ENCODE measurements at places on chromosomes 5 and 9.

DNA sequence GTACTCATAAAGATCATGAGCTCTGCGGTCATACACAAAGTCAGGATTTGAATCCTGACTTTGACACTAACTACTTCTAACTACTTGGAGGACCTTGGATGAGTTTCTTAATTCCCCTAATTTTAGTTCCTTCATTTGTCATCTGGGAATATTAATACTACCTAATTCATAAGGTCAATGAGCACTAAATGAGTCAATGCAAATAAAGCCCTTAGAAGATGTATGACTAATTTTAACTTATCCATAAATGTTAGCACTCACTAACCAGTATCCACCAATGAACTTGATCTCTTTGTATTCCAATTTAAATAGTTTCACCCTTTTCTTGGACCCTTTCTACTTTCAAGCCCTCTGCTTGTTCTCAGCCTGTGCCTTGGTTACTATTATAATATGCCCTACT is 1106.4 kb downstream of the CDH18 start:
- no peak for DNase-seq

DNA sequence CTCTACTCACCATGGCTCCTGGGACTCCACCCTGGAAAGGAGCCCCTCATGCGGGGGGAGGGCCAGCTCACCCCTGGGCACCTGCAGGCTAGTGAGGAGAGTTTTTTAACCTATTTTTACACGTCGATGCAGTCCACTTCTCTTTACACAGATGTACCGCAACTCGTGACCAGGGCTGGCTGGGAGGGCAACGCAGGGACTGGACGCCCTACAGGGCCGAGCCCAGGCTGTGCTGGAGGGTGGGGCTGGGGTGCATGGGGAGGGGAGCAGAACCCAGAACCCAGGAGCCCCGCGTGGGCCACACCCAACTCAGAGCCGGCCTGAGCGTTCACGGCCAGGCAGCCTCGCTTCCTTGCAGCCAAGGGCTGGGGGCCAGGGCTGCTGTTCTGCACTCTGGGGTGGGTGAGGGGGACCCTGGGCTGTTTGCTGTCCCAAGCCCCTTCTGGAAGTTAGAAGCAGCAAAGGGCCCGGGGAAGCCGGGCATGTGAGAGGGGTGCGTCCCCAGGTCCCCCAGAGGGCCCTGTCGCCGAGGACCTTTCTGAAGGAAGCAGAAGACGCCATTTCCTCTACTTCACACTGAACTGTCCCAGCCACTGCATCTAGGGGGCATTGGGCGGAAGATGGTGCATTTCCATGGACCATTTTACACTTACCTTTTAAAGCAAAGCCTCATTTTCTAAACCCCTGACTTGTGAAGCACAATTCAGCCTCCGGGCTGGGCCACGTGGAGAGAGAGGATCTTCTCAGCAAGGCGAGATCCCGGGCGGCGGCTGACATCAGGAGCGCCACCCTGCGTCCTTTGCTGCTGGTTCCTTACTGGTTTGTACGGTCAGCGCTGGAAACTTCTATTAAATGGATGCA is 90.5 kb downstream of the KCNT1 start:
- DNase-seq: no peak

DNA sequence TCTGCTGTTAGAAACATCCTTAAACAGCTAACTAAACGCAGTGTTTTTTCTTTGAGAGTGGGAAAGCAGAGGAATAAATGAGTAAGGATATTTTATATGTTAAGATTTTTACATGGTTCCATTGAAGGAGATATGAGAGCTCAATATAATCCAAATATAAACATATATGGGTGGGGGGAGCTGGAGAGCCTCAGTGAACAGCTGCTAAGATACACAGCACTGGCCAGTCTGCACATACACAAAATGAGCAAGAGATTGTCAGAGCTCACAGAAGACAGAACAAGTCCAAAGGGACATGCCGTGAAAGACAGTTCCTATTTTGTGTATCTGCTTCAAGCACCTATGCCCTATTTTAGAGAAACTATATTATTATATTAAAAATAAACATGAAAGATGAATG is 46.9 kb downstream of the CLINT1 start:
- no peak for DNase-seq

DNA sequence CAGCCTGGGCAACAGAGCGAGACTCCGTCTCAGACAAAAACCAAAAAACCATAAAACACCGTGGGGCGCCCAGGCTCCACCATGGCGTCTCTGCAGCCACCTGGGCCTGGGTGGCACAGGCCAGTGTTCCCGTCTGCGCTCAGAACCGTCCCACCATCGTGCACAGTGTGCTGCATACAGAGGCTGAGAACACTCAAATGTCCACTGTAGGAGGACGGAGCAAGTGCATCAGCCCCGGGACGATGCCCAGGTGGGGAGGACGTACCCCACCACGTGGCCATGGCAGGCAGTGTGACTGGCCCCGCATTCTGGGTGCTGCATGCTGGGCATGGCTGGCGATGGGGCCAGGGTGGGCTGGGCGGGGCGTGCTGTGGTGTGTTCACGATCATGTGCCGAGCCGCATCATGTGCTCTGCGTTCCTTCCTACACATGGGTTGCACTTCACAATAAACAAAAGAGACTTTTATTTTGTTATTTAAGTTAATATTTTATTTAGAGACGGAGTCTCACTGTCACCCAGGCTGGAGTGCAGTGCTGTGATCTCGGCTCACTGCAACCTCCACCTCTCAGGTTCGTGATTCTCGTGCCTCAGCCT is 37.8 kb downstream of the EXD3 start:
- no peak for DNase-seq

DNA sequence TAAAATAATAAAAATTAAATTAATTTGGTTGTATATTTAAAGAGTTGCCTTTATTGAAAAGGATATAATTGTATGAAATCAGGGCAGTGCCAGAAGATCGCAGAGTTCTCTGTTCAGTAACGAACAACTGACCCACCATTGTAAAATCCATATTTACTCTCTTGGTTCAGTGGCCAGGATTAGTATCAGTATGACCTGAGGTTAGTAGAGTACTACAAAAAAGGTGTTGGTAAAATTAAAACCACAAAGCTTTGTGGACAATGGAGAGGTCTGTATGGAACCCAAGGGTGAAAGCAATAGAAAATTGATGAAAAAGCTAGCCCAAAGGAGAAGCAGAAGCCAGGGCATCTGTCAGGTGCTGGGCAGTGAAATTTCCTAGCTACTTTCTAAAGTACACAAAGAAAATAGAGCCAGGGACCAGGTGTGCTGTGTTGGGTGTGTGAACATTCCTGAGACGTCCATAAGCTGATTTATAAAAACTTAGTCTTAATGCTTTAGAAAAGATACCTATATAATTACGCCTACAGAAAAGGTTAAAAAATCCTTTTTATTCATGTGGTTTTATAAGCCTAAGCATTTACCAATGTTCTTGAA is 159.5 kb downstream of the AOPEP start:
- no peak for DNase-seq

GRCh38 chr5:58544926-58545325 is 37.9 kb upstream of the RAB3C start:
- DNase-seq: no peak

DNA sequence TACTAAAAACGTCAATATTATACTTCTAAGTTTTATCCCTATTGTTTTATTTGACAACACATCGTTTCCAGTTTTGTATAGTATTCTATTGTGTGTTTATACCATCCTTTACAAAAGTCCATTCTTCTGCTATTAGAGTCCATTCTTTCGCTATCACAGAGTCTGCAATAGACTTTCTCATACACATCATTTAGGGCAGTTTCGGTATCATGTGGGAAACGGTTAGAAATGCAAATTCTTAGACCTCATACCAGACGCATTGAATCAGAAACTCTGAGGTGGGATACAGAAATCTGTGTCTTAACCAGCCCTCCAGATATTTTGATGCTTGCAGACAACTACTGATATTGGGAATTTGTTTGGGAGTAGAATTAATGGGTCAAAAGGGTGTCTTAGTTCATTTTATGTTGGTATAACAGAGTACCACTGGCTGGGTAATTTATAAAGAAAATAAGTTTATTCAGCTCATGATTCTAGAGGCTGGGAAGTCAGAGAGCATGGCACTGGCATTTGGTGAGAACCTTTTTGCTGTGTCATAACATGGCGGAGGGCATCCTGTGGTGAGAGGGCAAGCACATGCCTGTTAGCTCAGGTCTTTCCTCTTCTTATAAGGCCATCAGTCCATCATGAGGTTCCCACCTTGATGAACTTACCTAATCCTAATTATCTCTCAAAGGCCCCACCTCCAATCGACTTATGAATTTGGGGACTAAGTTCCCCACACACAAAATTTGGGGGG is 21.1 kb downstream of the CARTPT start:
- no peak for DNase-seq

GRCh38 chr9:12604164-12604821 is 88.9 kb upstream of the TYRP1 start:
- DNase-seq: no peak

- no peak for DNase-seq
Measured at GRCh38 chr5:23820765-23821471, 313.5 kb downstream of the PRDM9 start.

- DNase-seq: peak; percentile 23
Measured at GRCh38 chr5:142013734-142014521, 1.1 kb upstream of the GNPDA1 start.

- no peak for DNase-seq
Measured at GRCh38 chr5:39533749-39534148, 109.0 kb upstream of the DAB2 start.

DNA sequence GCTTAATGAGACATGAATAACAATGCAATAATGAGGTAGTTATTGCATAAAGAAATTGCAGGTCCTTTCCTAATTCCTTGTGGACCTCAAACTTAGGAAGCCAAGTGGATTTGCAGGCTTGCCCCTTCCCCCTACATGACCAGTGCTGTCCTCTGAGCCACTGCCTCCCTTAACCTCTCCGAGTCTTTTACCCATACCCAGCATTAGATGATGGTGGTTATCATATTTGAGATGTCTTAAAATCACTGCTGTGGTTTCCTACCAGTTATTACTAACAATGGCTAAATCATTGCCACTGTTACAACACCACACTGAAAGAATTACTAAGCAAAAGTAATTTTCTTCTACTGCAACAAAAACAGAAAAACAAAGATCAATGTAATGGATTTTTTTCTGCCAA is 170.8 kb downstream of the EDIL3 start:
- DNase-seq: no peak

- DNase-seq: no peak
Measured at GRCh38 chr5:57791875-57792274, 309.3 kb upstream of the ACTBL2 start.

- no peak for DNase-seq
Measured at GRCh38 chr9:7145361-7146069, 387.7 kb downstream of the KDM4C start.
